Activated CD8-positive, alpha-beta memory T cell treated with anti-CD3 and anti-CD28 coated beads, Interleukin-2, amount 50 U/mL, for 48 hours (primary cell): ENCODE measurements at places on chromosomes 13 and 19.

GRCh38 chr13:112060282-112060830 lies 6.6 kb upstream of the SOX1 start:
- no peak for DNase-seq

DNA sequence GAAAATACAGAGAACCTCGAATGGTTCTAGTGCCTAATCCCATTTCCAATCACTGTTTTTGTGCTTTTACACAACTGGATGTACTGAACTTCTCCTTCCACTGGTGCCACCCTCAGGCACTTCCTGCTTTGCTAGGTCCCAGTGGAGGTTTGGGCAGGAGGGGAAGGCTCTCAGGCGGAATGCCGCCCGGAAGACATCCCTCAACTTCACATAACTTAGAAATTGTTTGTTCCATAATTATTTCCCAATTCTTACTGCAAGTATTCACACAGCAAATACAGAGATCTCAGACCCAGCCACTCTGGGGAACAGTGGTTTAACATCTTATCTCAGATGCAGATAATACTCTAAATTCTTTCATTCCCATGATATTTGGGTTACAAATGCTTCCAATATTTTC lies 195.7 kb upstream of the IPO5 start:
- DNase-seq: no peak

- peak; percentile 74 for DNase-seq
These were observed 931 bp downstream of the USP12 start for GRCh38 chr13:27170516-27171243.

- DNase-seq: no peak
These were observed 29.7 kb downstream of the EFNB2 start for GRCh38 chr13:106505732-106506131.

GRCh38 chr19:55389386-55390317 lies 3.9 kb downstream of the RPL28 start:
- no peak for DNase-seq

- peak; percentile 87 for DNase-seq
These were observed 135.2 kb downstream of the TSHZ3 start for GRCh38 chr19:31214086-31214485.

- DNase-seq: no peak
These were observed 87.6 kb upstream of the ZNF91 start for GRCh38 chr19:23482829-23483228.

GRCh38 chr19:37829526-37829925 lies 50.1 kb upstream of the ZNF573 start:
- no peak for DNase-seq

GRCh38 chr19:2887391-2887914 lies 13.3 kb upstream of the ZNF57 start:
- no peak for DNase-seq

DNA sequence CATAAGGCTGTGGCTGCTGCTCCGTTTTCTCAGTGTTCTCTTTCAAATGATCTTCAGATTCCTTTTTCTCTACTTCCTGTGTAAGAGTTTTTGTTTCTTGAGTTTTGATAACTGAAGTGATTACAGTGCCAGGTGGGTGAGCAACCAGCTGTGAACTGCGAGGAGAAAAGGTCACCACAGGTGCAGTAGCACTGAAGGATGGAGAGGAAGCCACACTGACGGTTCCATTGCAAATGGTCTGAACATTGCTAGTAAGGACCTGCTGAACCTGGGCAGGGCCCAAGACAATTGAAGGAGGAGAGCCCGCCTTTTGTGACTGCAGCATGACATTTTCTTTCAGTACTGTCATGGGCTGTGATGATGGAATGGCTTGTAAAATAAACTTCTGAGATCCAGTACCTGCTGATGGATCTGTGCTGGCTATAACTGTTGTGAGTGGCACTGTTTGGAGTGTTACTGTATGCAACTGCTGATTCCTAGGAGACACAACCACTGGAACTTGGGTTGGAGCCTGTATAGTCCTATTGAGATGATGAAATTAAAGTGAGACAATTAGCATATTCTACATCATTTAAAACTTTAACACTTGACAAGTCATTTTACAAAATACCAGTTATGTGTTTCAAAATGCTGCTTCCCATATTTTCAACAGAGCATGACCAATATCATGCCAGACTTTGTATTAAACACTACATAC lies 85.5 kb downstream of the ELF1 start:
- no peak for DNase-seq

GRCh38 chr19:2365201-2365970 lies 5.3 kb downstream of the TMPRSS9 start:
- DNase-seq: no peak
